ENCODE measurements at places on chromosomes 13 and 19.

- DNase-seq: no peak
Observed at GRCh38 chr19:33580645-33581037, 41.1 kb upstream of the CHST8 start.

GRCh38 chr13:26168237-26168814 is 53.8 kb downstream of the RNF6 start:
- no peak for DNase-seq

GRCh38 chr19:50024719-50025021 is 502 bp downstream of the VRK3 start:
- DNase-seq: no peak

DNA sequence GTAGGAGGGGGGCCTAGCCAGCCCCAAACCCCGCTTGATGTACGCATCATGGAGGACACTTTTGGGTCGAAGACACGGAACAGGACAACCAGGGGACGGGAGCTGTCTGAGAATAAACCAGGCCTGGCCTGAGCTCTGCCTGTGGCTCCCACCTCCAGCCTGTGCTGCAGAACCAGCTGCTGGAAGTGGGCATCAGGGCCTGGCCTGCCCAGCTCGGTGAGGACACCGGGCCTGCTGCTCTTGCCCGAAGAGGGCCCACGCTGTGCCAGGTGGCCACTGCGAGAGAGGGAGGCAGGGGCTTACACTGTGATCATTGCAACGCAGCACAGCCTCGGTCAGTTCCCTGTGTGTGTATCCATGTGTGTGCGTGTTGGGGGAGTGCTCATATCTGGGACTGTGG is 34.6 kb downstream of the CEBPG start:
- no peak for DNase-seq

DNA sequence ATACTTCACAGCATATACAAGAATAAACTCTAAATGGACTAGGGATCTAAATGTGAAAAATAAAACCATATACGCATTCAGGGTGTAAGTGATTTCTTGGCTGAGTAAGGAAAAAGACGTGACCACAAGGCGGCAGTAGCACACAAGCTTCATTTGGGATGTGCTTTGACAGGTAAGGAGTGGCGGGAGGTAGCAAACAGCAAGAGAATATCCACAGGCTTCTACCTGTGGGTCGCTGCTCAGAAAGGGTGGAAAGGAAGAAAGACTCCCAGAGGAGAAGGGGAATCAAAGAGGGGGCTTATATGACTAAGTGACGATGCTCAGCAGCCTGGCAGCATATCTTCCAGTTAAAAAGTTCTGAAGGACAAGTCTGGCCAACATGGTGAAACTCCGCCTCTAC is 2.5 kb upstream of the ZNF121 start:
- peak; percentile 50 for DNase-seq

- no peak for DNase-seq
Observed at GRCh38 chr13:38947054-38947453, 43.6 kb downstream of the STOML3 start.

- DNase-seq: no peak
Observed at GRCh38 chr19:47776568-47776967, 1.9 kb upstream of the SELENOW start.

DNA sequence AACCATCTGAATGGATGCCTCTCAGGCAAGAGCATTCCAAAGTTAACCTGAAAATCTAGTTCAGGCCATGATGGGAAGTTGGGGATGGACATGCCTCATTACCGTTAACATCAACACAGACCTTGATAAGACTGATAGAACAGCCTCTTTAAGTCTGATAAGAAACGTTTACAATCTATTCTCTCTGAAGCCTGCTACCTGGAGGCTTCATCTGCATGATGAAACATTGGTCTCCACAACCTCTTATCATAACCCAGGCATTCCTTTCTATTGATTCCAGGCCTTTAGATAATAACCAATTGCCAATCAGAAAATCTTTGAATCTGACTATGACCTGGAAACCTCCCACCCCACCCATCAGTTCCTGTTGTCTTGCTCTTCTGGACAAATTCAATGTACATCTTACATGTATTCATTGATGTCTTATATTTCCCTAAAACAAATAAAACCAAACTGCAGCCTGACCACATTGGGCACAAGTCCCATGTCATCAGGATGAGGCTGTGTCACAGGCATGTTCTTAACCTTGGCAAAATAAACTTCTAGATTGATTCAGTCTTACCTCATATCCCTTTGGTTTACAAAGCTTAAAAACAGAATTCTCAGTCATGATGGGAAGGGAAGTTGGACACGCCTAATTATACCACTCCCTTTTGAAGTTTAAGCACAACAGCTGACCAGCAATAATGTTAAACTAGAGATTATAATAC is 843.8 kb upstream of the SPRY2 start:
- DNase-seq: no peak

DNA sequence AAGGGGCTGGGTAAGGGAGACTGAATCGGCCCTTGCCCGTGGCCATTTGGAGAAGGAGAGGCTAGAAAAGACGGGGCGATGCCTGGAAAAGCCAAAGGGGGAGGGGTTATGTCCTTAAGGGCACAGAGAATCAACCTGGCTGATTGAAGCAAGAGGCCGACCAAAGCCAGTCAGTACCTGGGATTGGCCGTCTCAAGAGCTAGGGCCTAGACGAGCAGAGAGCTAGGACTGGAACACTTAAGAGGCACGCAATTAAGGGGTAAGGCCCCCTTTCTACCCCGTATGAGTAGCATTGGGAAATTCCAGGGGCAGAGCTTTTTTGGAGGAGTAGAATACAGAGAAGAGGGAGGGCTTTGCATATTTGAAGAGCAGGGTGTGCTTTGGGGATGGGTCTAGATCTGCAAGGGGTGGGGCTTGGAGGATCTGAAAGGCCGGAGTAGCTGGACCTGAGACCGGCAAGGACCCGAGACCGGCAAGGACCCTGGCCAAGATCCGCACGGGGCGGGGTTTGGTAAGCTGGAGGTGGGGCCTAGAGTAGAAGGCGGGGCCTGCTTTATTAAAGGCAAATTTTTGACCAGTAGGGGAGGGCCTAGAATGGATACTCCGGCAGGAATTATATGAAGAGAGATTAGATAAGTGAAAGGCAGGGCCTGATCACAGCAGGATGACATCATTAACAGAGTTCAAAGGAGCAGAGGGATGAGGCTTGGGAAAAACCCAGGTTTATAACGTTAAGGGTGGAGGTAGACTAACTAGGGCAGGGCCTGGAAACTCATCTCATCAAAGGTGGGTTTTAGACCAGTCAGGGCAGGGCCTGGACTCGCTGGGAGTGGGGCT is 10.7 kb upstream of the CACNG6 start:
- DNase-seq: no peak

DNA sequence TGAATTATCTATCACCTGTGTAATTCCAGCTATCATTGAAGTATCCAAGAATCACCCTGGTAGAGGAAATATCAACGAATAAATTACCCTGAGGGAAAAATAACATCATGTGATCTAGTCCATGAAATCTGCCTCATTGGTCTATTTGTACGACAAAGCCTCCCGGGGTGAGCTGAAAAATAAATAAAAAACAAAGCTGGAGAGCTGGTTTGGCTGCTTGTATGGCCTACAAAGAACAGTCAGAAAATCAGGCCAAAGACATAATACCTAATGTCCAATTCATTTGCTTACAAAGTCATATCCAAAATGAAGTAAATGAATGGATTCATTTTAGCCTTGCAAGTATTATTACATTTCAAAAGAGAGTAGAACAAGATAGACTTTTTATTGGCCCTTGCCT is 449.9 kb downstream of the KLF12 start:
- DNase-seq: no peak

DNA sequence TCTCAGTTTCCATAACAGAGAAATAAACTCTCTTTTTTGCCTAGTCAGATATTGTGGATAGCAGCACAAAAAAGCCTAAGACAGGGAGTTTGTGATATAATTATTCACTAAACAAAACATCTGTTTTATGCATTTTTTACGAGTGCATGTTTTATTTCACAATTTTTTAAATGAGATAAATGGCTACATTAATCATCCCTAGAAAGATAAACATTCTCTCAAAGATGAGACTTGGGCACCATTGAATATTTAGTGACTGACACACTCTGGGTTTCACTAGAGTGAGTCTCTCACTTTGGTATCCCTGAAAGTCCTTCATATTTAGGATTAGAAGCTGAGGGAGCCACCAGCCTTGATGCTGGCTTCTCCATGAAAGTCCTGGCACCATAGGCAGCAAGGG is 74.3 kb upstream of the LRCH1 start:
- no peak for DNase-seq

- DNase-seq: no peak
Observed at GRCh38 chr19:17811681-17812080, 9.6 kb downstream of the INSL3 start.

- DNase-seq: peak; percentile 26
Observed at GRCh38 chr13:77980592-77980991, 62.0 kb upstream of the EDNRB start.

GRCh38 chr13:30998136-30999088 is 66.0 kb downstream of the TEX26 start:
- peak; percentile 95 for DNase-seq

- no peak for DNase-seq
Observed at GRCh38 chr19:8681345-8682029, 17.1 kb downstream of the ACTL9 start.

DNA sequence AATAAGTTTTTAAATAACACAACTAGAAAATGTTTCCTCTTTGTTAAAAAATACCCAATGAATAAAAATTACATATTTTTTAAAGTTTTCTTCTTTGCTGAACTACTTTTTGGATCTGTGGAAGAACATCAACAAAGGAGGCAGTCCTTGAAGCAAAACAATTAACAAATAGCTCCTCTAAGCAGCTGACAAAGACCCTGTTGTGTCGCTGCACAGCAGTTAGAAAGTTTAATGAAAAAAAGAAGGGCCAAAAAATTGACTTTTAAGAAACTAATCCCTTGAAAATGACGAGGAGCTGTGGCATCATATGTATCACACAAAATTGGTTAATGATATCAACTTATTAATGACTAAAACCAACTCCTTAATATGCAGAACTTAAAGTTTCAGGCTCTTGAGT is 72.1 kb downstream of the SLITRK1 start:
- DNase-seq: no peak

GRCh38 chr13:101019126-101019525 is 344.5 kb upstream of the TMTC4 start:
- no peak for DNase-seq

DNA sequence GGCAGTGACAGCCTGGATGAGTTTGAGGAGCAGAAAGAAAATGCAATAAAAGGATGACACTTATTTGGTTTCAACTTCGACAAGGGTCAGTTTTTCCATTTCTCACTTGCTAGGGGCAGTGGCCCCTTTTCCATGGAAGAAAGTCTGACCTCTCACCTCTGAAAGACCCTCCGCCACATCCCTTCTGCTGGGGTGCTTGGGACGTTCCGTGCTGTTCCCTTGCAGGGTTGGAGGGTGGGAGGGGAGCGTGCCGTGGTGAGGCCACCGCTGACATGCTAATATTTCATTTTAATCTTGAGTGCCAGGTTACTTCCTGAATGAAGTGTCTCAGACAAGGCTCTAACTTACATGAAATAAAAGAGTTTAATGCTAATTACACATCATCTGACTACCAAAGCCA is 5.2 kb upstream of the ZNF536 start:
- no peak for DNase-seq

GRCh38 chr13:99982036-99982730 is 599 bp downstream of the ZIC2 start:
- no peak for DNase-seq

Data from spinal cord (tissue), 10 donors.